ENCODE measurements at places on chromosomes 5 and 9. TPM values are rescaled to one million over a fixed set of nuclear protein-coding genes. Genes with fewer than 3 reads are reported as not detected.

FYB1 gene
- total RNA-seq: not detected

MRPL36 gene
- total RNA-seq: 79.9 TPM

PCDHGA3 gene
- total RNA-seq: 0.90 TPM

DNA sequence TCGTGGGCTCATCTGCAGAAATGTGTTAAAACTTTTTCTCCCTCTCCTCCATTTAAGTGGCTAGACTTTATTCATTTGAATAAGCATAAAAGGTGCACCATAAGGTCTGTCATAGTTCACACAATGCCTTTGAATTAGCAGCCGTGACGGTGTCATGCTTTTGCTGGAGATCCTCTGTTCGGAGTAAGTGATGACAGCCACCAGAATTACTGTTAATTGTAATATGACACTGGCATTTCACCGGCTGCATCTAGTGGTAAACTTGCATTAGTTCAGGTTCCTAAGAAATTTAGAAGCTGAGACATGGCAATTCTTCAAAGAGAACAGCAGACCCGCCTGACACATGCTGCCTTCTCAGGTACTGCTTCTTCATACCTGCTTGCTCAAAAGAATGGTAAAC, 241.7 kb downstream of the EBF1 start:
- DNase-seq: peak; percentile 28

- DNase-seq: no peak
Measured at GRCh38 chr5:123297866-123298265, 125.3 kb downstream of the CEP120 start.

DNA sequence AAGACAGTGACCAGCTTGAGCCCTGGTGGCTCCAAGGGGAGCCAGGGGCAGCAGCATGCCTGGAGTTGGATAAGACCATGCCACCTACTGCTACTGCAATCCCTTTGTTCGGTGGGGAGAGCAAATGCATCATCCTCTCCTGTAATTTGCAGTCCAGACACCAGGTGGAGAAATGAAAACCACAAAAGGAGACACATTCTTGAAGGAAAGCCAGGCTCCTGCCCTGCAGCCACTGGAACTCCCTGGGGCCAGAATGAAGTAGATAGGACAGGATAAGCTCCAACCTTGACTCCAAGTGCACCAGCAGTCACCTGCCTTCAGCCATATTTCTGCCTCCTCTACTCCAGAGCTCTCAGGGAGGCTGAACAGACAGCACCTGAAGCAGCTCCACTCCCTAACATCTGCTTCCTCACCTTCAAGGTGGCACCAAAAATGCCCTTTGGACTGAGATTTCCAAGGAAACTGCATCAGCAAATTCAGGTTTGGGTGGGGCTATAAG, 65.1 kb upstream of the IQGAP2 start:
- DNase-seq: peak; percentile 90

TMEFF1 gene
- 85.2 TPM for total RNA-seq

GRCh38 chr5:137636099-137636498, 99.8 kb downstream of the KLHL3 start:
- no peak for DNase-seq

SH3GLB2 gene
- 64.3 TPM for total RNA-seq

- peak; percentile 17 for DNase-seq
Measured at GRCh38 chr5:111675201-111675934, 81.6 kb downstream of the NREP start.

DNA sequence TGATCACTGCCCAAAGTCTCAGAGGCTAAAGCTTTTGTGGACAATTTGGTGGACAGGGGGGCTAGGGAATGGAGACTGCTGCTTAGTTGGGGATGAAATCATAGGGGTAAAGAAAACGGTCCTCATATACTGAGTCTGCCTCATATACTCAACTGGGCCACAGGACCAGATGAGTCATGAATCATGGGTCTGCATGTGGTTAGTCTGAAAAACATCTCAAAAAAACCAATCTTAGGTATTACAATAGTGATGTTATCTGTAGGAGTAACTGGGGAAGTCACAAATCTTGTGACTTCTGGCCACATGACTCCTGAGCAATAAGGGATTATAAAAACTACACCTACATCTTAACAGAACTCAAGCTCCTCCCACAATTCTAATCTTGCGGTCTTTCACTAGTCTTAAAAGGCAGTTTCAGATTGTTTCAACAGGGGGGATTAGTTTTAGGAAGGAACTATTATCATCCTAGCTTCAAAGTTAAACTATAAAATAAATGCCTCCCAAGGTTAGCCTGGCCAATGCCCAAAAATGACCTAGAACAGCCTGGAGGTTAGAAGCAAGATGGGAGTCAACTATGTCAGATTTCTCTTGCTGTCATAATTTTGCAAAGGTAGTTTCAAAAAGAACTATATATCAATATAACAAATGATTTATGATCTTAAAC, 17.5 kb downstream of the TMEM161B start:
- no peak for DNase-seq

DNA sequence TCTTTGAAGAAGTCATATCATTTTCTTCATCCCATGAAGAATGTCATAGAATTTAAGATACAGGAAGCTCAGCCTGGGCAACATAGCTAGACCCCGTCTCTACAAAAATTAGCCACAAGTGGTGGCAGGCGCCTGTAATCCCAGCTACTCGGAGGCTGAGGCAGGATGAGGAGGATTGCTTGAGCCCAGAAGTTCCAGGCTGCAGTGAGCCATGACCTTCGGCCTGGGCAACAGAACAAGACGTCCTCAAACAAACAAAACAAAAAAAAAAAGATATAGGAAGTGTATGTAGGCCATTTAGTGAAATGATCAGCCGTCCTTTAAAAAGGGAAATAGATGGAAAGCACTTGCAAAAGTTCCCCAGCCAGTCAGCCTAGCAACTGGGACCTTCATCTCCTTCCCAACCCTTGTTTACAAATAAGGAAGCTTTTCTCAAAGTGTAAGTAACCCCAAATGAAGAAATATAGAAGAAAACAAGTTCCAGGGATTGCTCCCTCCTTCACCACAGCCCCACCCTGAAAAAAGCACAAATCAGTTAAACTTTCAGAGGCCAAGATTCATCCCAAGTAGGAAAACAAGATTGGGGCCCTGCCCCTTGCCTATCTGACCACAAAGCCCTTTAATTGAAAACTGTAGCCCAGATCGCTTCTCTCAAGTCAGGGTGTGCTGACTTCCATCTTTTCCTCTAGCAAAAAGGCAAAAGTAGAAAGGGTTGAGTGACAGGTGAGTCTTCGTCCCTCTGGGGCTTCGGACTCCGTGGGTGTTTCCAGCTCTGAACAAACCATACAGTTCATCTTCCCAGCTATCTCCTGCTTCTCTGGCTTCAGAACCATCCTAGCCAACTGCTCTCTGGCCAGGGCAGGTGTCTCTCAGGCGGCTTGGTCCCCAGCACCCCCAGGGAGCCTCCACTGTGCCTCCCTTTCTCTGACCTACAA, 1.2 kb downstream of the SLC31A2 start:
- DNase-seq: no peak

ORM2 gene
- total RNA-seq: not detected

DNA sequence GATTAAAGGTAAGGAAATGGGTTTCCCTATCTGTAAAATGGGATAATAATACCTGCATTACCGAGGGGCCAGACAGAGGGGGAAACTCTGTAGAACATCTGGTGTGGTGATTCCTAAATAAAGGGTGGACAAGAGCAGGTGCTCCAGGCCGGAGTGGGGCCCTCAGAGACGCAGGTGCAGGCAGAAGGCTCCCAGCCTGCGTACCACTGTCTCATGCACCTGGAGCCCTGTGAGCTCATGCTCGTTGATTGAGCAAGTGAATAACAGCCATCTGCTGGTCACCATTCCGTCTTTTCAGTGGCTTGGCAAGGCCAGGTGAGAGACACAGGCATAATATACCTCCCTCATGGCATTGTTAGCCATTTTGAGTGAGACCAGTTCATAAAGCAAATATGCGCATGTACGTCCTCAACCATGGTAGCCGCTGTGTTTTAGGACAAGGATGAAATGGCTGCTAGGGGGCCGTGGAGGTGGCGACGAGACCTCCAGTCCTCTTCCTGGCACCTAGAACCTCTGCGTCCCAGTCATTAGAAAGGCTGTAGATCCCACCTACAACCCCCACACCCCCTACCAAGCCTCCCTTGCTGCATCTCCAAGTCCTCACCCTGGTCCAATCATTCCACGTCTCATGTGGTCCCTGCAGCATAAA, 198.0 kb upstream of the MVB12B start:
- no peak for DNase-seq

PAPPA gene
- total RNA-seq: 0.38 TPM

- DNase-seq: peak; percentile 46
Measured at GRCh38 chr5:134647750-134648424, 698 bp upstream of the SEC24A start.

DNA sequence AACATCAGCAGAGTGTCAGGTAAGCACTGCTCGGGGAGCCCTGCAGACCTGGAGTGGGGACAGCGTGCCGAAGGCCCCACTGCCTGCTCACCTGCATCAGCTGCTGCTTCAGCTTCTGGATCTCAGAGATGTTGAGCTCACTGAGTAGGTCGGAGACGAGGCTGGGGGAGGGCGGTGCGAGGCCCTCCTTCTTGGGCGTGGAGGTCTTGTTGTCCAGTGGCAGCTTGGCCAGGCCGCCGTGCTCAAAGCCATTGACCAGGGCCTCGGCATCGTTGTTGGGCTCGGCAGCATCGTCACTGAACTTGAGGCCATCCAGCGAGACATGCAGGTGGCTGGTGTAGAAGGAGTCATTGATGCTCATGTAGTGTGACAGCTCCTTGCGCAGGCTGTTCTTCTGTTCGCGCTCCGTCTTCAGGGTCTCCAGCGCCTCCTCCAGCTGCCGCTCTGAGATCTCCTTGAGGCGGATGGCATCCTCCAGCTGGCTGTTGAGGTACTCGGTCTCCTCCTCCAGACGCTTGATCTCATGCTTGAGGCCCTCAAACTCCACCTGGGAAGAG, 44.3 kb downstream of the BICD2 start:
- DNase-seq: no peak

GRCh38 chr5:44935262-44935661, 126.5 kb downstream of the MRPS30 start:
- peak; percentile 91 for DNase-seq

RASGEF1C gene
- total RNA-seq: 0.42 TPM

DNA sequence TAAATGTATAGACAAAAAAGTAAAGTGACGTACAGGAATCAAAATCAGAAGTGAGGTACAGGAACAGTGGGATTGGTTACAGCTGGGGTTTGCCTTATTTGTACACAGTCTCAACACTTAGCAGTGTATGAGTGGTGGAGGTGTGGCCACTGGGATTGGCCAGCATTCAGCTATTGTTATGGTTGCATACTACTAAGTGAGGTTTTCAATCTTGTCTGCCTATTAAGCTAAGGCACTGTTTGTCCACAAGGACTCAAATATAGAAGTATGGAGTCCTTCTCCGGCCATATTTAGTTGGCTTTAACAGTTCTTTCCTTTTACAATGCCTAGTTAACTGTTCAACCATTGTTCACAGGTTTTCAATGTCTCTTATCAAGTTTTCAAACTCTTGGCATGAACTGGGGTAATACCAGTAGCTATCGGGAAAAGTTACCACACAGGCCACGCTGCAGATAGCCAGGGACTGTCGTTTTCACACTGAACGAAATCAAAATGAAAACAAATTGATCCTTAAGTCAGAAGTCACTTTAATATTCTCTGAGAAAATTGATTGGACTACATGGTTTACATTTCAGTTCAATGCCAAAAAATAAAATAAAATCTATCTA, 176.0 kb upstream of the FREM1 start:
- no peak for DNase-seq

- DNase-seq: no peak
Measured at GRCh38 chr9:79698967-79699366, 127.2 kb downstream of the TLE4 start.

OR1Q1 gene
- not detected for total RNA-seq

- DNase-seq: no peak
Measured at GRCh38 chr5:56908942-56909293, 478 bp upstream of the SETD9 start.

DNA sequence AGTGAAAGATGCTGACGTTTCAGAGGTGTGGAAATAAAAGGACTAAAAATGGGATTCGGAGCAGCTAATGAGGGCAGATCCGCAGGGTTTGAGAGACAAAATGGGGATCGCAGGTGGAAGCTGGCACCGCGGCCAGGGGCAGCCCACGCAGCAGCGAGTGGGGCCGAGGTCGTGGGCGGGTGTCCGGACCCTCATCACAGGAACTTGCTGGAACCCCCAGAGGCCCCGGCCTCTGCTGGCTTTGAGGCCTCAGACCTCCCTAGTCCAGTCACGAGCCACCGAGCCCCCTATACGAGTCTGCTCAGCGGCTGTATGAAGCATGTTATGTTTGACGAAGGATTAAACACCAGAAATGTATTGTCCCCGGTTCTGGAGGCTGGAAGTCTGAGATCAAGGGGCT, 45.8 kb upstream of the FCN1 start:
- DNase-seq: no peak

DNA sequence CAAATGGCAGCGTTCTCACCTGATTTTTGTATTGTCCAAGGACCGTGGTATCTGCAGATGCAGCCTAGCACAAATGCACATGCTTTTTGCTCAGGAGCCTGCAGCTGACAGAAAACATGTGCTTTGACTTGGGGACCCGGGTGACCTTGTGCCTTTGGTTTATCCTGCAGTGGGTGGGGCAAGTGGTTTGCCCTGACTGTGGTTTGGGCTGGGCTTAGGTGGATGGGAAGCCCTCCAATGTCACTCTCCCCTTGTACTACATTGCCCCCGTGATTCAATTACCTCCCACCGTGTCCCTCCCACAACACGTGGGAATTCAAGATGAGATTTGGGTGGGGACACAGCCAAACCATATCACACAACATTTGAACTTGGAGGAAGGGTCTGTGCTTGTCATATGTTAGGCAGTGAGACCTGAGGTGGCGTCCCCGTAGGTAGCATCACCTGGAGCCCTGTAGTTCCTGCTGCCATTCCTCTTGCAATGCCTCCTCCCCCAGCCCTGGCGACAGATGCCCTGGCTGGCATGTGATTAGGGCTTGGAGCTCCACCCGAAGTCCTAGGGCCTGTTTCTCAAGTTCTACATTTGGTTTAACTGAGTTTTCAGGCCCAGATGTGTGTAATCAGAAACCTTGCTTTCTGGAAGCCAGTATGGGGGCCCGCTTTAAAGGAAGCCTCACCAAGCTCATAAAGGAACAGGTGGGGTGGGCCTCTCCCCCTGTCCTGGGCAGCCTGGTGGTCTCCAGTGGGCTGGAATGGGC, 2.1 kb downstream of the ANKRD33B start:
- no peak for DNase-seq

OTP gene
- total RNA-seq: not detected

DNA sequence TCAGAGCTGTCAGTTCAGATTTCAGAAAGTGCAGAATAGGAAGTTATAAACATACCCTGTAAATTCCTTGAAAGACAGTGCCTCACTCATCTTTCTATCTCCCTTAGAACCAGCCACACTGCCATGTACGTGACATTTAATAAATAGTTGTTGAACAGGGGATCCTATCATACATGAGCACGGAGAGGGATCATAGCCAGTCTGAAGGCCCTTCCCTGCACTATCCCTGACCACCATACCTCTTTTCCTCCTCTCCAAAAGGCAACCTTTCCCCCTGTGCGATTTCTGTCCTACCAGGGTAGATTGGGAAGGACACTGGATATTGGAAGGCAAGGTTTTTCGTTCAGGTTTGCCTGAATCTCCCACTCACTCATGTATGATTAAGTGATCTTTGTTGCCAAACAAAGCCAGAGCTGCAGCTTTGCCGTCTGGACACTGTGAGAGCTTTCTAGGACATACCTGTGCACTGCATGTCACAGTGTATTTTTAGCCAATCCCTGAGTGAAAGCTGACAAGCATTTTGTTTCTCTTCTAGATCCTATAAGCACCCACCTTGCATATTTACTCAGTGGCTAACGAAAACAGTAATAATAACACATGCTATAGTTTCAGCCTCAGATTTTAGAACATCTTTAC, 986.5 kb upstream of the WWC1 start:
- no peak for DNase-seq
